ENCODE measurements at places on chromosomes 1 and 21.

- DNase-seq, result peak; percentile 73
Observed at GRCh38 chr21:42198929-42199867, 19.7 kb upstream of the ABCG1 start.

GRCh38 chr1:175904808-175905207 is 161.4 kb upstream of the TNR start:
- DNase-seq, result no peak

GRCh38 chr1:22408230-22408629 is 43.4 kb upstream of the ZBTB40 start:
- no peak for DNase-seq

DNA sequence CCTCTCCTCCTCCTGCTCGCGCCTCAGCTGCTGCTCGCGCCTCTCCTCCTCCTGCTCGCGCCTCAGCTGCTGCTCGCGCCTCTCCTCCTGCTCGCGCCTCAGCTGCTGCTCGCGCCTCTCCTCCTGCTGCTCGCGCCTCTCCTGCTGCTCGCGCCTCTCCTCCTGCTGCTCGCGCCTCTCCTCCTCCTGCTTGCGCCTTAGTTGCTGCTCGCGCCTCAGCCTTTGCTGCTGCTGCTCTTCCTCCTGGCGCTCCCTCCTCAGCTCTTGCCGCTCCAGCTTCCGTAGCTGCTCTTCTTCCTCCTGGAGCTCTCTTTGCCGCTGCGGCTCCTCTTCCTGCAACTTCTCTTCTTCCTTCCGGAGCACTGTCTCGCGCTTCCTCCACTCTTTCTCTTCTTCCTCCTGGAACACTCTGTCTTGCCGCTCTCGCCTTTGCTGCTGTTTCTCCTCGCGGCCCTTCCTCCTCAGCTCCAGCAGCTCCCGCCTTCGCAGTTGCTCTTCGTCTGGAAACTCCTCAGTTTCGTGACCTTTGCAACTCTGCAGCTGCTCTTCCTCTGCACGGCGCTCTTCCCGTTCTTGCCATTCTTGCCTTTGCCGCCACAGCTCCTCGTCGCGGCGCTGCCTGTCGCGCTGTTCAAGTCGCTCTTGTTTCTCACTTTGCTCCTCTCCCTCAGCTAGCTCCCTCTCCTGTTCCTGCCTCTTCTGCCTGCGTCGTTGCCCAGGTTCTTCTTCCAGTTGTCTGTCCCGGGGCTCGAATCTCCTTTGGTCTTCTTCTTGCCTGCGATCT is 3.0 kb downstream of the TCHH start:
- DNase-seq, result peak; percentile 30

- peak; percentile 11 for DNase-seq
Observed at GRCh38 chr1:2382621-2383361, 8.6 kb downstream of the MORN1 start.

GRCh38 chr1:225602590-225603206 is 50.2 kb downstream of the ENAH start:
- DNase-seq, result no peak

- DNase-seq, result no peak
Observed at GRCh38 chr1:110631836-110632620, 25.9 kb upstream of the KCNA2 start.

GRCh38 chr1:28282426-28283407 is 23.4 kb downstream of the SESN2 start:
- DNase-seq, result no peak

DNA sequence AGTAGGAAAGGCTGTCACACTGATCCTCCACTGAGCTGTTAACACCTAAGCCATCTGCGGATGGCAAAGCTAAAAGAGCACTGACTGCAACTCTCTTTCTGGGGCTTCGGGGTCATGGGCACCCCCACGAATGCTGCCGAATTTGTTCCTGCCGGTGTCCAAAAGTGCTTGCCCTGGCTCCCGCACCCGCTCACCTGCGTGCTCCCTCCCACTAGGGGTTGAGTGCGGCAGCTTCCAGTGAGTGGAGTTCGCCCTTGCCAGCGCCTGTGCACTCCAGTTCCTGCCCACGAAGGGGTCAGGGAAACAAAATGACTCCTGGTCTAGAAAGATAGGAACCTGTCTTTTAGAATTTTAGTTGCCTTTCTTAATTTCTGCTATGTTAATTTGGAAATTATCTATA is 78.7 kb downstream of the IFI44 start:
- no peak for DNase-seq

GRCh38 chr1:167209044-167209443 is 11.6 kb upstream of the POU2F1 start:
- no peak for DNase-seq
